ENCODE measurements at places on chromosomes 2 and 18. TPM values are rescaled to one million over a fixed set of nuclear protein-coding genes. Genes with fewer than 3 reads are reported as not detected.
A peak's percentile ranks its signal among the peaks of the same experiment; 100 is the strongest.

DNA sequence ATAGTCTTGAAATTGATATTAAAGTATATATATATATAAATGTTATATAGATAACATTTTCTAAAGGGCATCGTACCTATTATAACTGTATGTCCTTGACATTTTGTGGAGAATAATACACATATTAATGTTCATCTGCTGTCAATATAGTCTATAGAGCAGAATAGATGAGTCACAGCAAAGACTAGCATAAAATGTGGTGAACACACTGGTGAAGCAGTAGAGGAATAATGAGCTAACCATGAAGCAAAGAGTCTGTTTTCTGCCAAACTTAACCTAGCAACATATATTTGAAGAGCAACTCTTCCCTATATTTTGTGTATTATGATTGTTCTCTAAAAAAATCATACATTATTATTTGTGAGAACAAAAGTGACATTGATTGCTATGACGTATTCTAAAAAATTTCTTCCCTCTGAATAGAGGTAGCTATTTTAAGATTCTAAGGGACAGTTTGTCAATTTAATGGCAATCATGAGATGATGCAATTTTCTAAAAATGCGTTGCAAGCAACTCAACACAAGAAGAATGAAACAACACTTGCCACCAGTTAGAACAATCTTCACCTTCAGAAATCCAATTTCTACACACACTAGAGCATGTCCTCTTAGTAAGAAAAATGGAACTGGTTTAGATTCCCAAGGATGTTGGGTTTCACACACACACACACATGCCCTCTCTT, 22.0 kb downstream of the DOCK10 start:
- H3K4me3 ChIP-seq = no peak overlapping the region
- H3K4me1 ChIP-seq = no peaks in the 10 kb centered on the region
- H3K27ac ChIP-seq = no peak overlapping the region
- H3K36me3 ChIP-seq = no peaks in the 10 kb centered on the region

DNA sequence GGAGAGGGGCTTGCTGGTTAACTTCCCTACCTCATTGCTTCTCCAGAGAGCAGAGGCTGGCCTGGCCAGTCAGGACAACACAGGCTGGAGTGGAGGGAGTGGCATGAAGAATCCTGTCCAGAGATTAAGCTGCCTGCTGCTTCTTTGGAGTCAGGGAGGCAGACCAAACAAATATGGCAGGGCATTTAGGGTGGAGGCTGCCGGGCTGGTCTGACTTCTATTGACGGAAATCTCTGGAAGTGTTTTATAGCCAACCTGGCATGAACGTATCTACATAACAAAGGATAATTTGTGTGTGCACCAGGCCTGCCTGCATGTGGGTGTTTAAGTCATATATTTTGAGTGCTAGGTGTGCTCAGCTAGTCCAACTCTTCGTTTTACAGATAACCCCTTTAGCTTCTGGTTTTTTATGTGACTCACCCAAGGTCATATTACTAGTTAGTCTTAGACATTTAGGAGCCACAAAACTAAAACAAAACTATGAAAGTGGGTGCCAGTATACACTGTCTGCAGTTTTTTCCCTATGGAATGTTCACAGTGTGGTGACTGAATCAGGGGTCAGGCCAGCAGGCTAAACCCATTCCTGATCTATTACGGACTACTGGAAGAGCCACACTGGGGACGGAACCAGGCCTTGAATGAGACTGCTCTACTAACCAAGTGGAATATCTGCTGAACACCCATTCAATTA, 5.5 kb downstream of the NPC1 start:
- peaks cover 75% of the 10 kb centered on the region for H3K4me1 ChIP-seq
- no peak for DNase-seq
- H3K36me3 ChIP-seq = no peaks in the 10 kb centered on the region
- H3K27ac ChIP-seq = no peak overlapping the region

DNA sequence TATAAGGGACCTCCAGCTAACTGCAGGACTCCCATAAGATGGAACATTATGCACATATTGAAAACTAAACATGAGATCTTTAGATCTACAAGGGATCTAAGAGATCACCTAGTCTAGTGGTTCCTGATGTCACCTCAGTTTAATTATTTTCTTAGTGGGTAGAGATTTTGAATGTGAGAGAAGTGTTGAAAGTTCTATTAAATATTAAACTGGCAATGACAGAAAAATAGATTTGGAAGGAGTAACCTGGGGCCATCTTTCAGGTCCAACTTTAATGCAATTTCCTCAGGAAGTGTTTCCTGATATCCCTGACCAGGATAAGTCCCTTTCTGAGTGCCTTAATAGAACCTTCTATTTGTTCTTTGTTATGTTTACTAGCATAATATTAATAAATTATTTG, 29.1 kb upstream of the CPS1 start:
- H3K36me3 ChIP-seq = no peaks in the 10 kb centered on the region
- H3K4me3 ChIP-seq = no peak overlapping the region
- no peak overlapping the region for H3K27ac ChIP-seq
- no peaks in the 10 kb centered on the region for H3K27me3 ChIP-seq
- no peak for DNase-seq

- no peak overlapping the region for H3K27ac ChIP-seq
- no peak overlapping the region for H3K4me3 ChIP-seq
- no peaks in the 10 kb centered on the region for H3K27me3 ChIP-seq
- no peaks in the 10 kb centered on the region for H3K36me3 ChIP-seq
Observed at GRCh38 chr2:147137711-147138110, 707.1 kb upstream of the ACVR2A start.

CGREF1 gene
- not detected for total RNA-seq

DNA sequence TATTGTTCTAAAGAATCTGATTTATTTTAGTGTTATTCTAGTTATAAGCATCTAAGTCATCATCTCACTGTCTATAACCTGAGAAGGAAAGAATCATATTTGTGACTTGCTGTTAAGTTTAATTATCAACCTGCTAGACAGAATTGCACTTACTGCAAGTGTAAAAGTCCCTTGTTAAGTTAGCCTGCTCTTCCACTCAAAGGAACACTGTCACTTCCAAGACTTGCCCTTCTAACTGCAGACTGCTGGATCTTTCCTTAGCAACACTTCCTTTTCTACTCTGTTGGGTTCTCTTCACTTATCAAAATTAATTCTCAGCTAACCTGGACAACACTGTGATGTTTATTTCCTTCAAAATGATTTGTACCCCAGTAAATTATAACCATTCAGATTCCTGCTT, 323.2 kb upstream of the TFPI start:
- peaks cover 4% of the 10 kb centered on the region for H3K4me1 ChIP-seq
- H3K4me3 ChIP-seq = no peak overlapping the region
- H3K27me3 ChIP-seq = no peaks in the 10 kb centered on the region
- H3K27ac ChIP-seq = no peak overlapping the region

- no peak overlapping the region for H3K4me3 ChIP-seq
- no peaks in the 10 kb centered on the region for H3K27me3 ChIP-seq
- H3K36me3 ChIP-seq = peaks cover 10% of the 10 kb centered on the region
- no peak overlapping the region for H3K27ac ChIP-seq
- DNase-seq = no peak
- H3K4me1 ChIP-seq = no peaks in the 10 kb centered on the region
Observed at GRCh38 chr2:232097260-232097659, 135.7 kb downstream of the DIS3L2 start.

RNF125 gene
- total RNA-seq = 3.3 TPM

STEAP3 gene
- 22.6 TPM for total RNA-seq

DGUOK gene
- total RNA-seq = 26.6 TPM

ANKRD23 gene
- 2.0 TPM for total RNA-seq

- H3K4me1 ChIP-seq = peaks cover 22% of the 10 kb centered on the region
- no peaks in the 10 kb centered on the region for H3K27me3 ChIP-seq
- no peak overlapping the region for H3K4me3 ChIP-seq
- DNase-seq = peak; percentile 59
Observed at GRCh38 chr2:130345611-130346010, 2.9 kb downstream of the IMP4 start.

GRCh38 chr2:101736861-101737291, 39.4 kb downstream of the MAP4K4 start:
- H3K4me1 ChIP-seq = peaks cover 60% of the 10 kb centered on the region
- no peaks in the 10 kb centered on the region for H3K36me3 ChIP-seq
- H3K27me3 ChIP-seq = no peaks in the 10 kb centered on the region
- no peak for DNase-seq

DNA sequence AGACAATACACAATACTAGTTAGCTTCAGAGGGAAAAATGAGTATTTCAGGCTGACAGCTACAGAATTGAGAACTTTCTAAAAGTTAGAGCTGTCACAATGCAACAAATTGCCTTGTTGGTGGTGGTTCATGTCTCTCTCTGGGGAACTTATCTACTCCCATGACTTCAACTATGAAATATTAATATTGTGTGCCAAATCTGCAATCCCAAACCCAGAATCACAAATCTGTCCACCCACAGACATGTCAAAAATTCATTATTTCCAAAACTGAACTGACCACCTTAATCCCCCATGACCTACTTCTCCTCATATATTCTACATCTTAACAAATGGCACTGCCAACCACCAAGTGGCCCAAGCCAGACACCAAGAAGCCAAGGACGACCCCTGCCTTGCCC, 143.5 kb downstream of the TCF4 start:
- H3K27me3 ChIP-seq = no peaks in the 10 kb centered on the region
- no peaks in the 10 kb centered on the region for H3K36me3 ChIP-seq
- DNase-seq = no peak
- peaks cover 7% of the 10 kb centered on the region for H3K4me1 ChIP-seq

DNA sequence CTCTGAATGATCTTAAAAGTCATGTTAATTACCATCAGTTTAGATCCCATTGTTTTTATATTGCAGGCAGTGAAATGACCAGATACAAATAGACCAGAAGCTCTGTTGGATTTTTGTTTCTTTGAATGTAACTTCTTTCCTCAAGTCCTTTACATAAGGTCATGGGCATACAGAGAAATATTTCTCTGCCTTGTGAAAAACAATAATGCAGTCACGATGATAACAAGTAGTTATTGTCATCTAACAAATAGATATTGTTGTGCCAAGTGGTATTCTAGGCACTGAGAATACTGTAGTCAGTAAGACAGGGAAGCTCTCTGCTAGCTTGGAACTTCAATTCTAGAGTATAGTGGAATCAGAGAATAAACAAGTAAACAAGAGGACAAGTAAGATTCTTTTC, 94.7 kb upstream of the BARD1 start:
- no peaks in the 10 kb centered on the region for H3K27me3 ChIP-seq
- no peak for DNase-seq
- H3K27ac ChIP-seq = no peak overlapping the region
- no peaks in the 10 kb centered on the region for H3K4me1 ChIP-seq
- no peaks in the 10 kb centered on the region for H3K36me3 ChIP-seq

GREB1L gene
- 2.0 TPM for total RNA-seq

- no peaks in the 10 kb centered on the region for H3K36me3 ChIP-seq
- no peak for DNase-seq
- H3K27me3 ChIP-seq = no peaks in the 10 kb centered on the region
- H3K4me1 ChIP-seq = no peaks in the 10 kb centered on the region
- H3K4me3 ChIP-seq = no peak overlapping the region
Observed at GRCh38 chr2:104476563-104476988, 377.3 kb upstream of the POU3F3 start.

CACNB4 gene
- total RNA-seq = 7.9 TPM

DNA sequence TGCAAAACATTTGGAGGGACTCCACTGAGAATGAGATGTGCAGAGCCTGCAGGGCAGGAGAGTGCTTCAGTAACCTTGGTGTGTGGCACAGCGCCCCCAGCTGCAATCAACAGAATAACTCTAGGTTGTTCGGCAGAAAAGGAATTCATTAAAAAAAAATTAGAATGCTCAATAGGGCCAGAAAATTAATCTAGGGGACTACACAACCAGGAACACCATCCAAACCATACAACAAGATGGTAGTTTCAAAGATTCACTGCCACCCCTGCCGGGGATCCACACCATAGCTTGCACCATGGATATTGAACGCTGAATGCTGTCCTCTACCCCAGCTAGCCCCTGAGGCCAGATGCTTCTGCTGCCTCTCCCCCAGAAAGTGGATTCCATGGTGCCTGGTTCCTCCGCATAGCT, 50.1 kb downstream of the THUMPD2 start:
- H3K27ac ChIP-seq = no peak overlapping the region
- peaks cover 6% of the 10 kb centered on the region for H3K36me3 ChIP-seq
- H3K4me3 ChIP-seq = no peak overlapping the region
- H3K27me3 ChIP-seq = no peaks in the 10 kb centered on the region
- H3K4me1 ChIP-seq = no peaks in the 10 kb centered on the region
- no peak for DNase-seq

DNA sequence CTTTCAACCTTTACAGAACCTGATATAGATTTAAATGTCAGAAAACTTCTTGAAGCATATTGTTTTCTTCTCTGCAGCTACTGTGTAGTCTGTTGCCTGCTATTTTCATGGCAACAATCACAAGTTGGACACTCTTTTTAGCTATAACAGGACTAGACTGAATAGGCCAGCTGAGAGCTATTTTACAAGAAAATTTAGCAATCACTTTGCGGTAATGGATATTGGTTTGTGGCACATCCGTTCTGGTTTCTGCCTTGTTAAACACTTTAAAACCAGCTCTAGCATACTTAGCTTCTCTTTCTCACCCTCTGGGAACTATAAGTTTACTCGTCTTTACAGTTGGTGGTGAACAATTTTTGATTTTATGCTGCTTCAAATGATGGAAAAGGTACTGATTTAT, 125.7 kb downstream of the MAP2 start:
- no peaks in the 10 kb centered on the region for H3K27me3 ChIP-seq
- H3K36me3 ChIP-seq = no peaks in the 10 kb centered on the region
- no peak overlapping the region for H3K27ac ChIP-seq
- no peaks in the 10 kb centered on the region for H3K4me1 ChIP-seq

MRPL33 gene
- 66.8 TPM for total RNA-seq

DNA sequence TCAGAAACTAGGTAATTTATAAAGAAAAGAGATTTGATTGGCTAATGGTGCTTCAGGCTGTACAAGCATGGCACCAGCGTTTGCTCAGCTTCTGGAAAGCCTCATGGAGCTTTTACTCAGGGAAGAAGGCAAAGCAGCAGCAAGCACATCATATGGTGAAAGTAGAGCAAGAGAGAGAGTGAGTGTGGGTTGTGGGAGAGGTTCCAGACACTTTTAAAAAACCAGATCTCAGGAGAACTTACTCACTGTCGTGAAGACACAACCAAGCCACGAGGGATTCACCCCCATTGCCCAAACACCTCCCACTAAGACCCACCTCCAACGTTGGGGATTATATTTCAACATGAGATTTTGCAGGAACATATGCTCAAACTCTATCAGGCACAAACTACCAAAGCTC, 554.6 kb upstream of the TNP1 start:
- no peaks in the 10 kb centered on the region for H3K27me3 ChIP-seq
- no peak overlapping the region for H3K4me3 ChIP-seq
- no peak for DNase-seq

Measured in upper lobe of left lung (tissue), 6 donors.